ENCODE measurements at places on chromosomes 1 and 21.

DNA sequence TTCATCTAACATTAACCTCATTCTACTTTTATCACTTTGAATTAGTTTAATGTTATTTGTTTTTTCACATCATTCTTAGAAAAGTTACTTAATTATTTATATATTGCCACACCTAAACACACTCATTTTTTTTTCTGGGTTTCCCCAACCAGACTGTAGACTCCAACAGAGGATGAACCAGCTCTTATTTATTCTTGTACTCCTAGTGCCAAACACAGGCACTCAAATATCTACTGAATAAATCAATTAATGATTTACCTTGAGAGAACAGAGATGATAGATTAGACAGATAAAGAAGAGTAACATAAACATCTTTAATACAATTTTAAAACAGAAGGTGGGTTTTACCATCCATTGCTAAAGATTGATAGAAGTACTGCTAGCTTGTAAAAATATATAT is 35.6 kb downstream of the EGLN1 start:
- no peak for DNase-seq

DNA sequence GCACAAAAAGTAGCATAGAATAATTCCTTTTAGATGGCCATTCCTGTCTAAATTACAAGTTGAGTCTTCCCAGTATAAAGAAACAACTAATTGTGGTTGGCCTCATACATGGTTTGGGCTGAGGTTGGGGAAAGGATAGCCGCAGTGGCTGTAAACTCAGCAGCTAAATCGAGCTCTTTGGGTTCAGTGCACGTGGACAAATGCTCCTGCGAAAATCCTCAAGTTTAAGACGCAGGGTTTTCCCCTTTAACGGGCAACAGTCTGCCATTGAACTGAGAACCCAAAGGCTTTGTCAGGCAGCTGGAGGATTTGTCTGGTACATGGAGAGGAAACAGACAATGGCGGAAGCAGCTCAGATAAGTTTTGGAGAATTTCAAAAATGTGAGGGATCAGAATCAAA is 331.9 kb downstream of the TGFB2 start:
- no peak for DNase-seq

- no peak for DNase-seq
Observed at GRCh38 chr1:200877839-200878551, 5.2 kb downstream of the GPR25 start.

- no peak for DNase-seq
Observed at GRCh38 chr1:81221564-81221963, 579.2 kb upstream of the ADGRL2 start.

- DNase-seq, result no peak
Observed at GRCh38 chr1:246591504-246591903, 25.2 kb downstream of the CNST start.

GRCh38 chr1:55194851-55195250 is 20.3 kb downstream of the USP24 start:
- no peak for DNase-seq

GRCh38 chr1:5348732-5349465 is 643.3 kb downstream of the NPHP4 start:
- no peak for DNase-seq

DNA sequence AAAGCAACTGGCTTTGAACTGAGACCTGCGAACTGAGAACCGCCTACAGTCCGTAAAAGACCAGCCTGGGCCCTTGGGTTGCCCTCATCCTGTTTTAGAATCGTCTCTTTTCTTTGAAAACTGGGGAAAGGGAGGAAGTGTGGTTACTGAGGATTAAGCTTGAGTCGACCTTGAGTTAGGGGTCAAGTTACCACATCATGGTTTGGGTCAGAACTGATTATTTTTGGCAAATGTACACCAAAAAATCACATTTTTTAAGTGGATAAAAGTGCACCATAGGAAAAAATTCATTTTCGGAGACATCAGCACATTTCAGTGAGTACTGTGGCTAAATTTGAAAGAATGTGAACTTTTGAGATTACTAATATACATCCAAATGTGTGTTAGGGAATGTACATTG is 76.9 kb upstream of the KAZN start:
- DNase-seq, result no peak

DNA sequence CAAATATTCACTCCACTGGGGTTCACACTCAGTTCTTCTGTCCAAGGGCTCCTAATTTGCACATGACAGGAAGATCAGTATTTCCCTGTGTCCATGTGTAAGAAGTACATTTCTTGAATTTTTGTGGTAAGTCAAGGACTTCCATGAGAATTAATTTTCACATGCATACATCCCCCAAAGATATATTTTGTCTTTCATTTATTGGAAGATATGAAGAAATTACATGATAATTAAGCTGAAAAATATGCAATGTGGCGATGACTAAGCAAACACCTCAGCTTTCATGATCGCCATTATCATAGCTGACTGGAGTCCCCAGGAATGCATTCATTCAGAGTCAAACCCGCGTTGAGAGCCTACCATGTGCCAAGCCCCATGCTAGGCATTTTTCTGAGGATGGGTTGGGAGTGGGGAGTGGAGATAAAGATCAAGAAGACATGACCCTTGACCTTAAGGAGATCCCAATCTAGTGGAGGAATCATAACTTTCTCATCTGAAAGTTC is 104.6 kb upstream of the F3 start:
- DNase-seq, result no peak

Data from NCI-H1436 treated with DMSO at 0.1 percent for 48 hours (cell line).